Thyroid gland (tissue), 4 donors: ENCODE measurements at places on chromosomes 12 and 14. TPM values are rescaled to one million over a fixed set of nuclear protein-coding genes. Genes with fewer than 3 reads are reported as not detected.

- DNase-seq: peak; percentile 38
Observed at GRCh38 chr14:104423701-104424405, 155.7 kb upstream of the C14orf180 start.

- peak; percentile 0 for DNase-seq
Observed at GRCh38 chr14:104274806-104275205, 136.4 kb downstream of the KIF26A start.

- DNase-seq: no peak
Observed at GRCh38 chr14:100883789-100884101, 19.8 kb downstream of the RTL1 start.

The SOAT2 gene
- total RNA-seq: not detected

The NDRG2 gene
- 186 TPM for total RNA-seq

DNA sequence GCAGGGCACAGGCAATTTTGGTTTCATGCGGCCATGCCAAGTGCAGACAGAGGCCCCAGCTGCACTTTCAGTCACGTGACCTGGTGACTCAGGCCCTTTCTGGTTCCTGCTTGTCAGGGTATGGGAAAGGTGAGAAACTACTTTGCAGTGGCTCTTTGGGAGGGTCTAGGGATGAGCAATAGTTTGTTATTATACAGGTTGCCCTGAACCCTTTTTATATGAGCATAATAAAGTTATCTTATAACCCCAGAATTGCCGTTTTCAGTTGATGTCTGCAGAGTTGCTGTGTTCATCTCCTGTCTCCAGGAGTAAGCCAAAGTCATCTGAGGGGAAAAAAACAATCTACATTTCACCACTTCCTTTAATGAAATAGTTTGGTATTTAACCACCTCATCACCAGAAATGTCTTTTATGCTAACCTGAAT lies 30.9 kb upstream of the EMP1 start:
- DNase-seq: peak; percentile 89

- no peak for DNase-seq
Observed at GRCh38 chr14:75150150-75150549, 23.3 kb upstream of the NEK9 start.

DNA sequence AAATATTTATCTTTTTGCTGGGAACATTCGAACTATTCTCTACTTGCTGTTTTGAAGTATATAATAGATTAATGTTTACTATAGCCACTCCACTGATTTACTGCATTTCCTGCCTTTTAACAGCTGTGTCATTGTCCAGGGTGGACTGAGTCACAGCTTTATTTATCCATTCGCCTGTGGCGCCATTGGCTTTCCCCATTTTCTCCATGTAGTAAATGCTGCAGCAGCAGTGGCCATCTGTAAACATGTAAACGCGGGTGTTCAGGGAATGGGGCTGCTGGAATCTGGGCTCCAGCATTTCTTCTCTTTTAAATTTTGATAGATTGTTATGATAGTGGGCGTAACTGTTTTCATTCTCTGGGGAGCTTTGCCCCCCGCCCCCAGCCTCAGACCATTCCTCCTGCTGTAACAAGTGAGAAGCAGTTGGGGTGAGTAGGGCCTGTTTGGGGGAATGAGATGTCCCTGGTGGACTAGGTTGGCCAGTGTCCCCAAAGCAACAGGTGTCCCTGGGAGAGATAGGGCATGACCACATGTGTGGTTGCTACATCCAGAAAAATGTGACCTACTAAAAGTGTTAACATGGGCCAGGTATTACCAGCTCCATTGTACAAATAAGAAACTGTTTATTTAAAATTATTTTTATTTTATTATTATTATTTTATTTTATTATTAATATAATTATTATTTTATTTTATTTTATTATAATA lies 32.9 kb downstream of the RIN3 start:
- no peak for DNase-seq

DNA sequence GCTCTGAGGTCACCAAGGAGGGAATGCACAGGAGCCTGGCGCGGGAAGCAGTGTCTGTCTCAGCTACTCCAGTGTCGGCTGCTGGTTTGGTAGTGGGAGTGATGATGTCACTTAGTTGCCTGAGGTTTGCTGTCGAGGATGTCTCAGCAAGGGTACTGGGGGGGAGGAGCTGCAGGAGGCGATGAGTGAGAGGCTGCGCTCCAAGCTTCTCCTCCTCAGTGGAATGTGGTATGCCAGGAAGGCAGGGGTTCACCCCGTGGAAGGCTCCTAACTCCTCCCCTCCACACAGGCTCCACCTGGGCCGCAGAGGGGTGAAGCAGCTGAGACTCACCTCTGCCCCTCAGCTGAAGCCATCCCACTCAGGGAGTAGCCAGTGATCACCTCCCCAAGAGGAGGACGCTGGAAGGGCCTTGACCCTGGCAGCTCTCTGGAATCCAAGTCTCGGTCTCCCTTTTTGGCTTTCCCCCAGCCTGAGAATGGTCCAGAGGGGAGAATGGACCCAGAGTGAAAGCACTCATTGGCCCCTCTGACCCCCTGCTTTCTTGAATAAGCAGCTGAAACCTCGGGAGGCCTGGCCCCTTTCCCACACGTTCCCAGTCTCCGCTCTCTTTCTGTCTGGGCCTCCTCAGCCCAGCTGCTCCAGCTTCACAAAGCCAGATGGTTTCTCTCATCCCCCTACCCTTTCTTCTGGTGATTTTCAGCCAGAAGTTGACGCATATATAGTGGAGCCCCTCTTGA lies 178.9 kb upstream of the FKBP4 start:
- no peak for DNase-seq

- DNase-seq: no peak
Observed at GRCh38 chr14:95349241-95349640, 29.5 kb upstream of the CLMN start.
